Stimulated activated CD8-positive, alpha-beta memory T cell treated with anti-CD3 and anti-CD28 coated beads, Interleukin-4, amount 100 ng/mL, for 24 hours (primary cell): ENCODE measurements at places on chromosomes 1 and 21.

DNA sequence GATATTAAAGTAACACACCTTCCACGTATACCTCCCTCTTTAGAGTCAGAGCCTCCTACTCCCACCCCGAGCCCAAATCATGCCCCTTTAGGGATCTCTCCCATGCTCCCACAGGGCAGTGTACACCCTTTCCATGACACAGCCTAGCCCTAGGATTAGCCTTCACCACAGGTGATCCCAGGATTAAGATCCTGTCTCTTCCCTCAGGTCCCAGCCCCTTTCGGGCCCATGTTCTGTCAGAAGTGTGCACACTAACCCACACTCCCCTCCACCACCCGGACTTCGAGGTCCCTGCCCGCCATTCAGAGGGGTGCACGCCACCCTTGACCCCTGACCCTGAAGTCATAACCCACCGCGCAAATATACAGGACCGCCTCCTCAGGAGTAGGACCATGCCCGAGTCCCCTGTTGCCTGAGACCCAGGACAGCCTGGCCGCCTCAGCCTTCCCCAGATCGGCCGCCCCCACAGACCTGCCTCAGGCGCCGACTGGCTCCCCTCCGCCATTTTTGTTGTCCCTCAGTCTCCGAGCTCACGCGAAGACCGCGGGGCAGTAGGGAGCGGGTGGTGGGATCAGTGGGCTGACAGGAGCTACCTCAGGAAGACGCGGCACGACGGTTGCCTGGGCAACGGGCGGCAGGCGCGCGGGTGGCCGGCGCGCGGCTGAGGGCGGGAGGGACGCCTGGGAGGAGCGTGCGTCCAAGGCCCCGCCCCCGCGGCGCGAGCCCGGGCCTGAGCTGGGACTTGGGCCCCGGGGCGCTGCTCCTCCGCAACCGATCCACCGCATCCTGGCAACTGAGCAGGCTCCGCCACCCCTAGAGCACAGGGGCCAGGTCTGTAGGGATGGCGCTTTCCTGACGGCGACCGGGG, at the start of gene AGBL4:
AGBL4 (minus strand) TSS at position 663 of the 868 bp plus-strand sequence.
- no peak for DNase-seq

- no peak for DNase-seq
These were observed 22.6 kb downstream of the ST3GAL3 start for GRCh38 chr1:43729816-43730463.

GRCh38 chr1:17676387-17677060, 78.6 kb upstream of the ACTL8 start:
- no peak for DNase-seq

DNA sequence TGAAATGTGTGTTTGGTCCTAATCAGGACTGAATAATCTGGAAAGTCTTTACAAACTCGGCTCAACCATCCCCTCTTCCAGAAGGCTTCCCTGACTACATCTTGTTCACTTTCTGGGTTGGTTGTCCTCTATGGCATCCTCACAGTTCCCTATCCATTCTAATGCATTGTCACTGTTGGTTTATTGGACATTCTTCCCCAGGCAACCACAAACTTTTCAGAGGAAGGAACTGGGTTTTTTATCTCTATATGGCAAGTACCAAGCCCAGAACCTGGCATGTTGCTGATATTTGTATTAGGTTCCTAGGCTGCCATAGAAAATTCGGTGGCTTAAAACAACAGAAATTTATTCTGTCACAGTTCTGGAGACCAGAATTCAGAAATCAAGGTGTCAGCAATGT, 363.5 kb upstream of the ST6GALNAC5 start:
- DNase-seq, result no peak

DNA sequence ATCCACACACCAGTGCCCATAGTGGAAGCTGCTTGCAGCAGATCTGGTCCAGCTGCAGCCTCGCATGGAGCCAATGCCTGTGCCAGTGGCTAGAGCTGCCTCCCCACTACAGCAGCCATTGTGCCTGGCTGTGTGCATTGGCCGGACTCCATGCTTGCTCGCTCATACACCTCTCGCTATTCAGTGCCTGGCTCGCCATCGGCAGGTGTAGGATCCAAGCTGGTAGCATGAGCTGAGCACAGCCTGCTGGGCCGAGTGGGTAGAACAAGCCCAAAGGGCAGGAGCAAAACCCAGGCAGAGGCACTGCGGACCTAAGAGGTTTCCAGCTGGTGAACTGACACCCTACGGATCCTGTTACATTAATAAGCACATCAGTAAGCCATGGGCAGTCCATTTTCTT, 1184.1 kb downstream of the AMY1C start:
- DNase-seq, result no peak

DNA sequence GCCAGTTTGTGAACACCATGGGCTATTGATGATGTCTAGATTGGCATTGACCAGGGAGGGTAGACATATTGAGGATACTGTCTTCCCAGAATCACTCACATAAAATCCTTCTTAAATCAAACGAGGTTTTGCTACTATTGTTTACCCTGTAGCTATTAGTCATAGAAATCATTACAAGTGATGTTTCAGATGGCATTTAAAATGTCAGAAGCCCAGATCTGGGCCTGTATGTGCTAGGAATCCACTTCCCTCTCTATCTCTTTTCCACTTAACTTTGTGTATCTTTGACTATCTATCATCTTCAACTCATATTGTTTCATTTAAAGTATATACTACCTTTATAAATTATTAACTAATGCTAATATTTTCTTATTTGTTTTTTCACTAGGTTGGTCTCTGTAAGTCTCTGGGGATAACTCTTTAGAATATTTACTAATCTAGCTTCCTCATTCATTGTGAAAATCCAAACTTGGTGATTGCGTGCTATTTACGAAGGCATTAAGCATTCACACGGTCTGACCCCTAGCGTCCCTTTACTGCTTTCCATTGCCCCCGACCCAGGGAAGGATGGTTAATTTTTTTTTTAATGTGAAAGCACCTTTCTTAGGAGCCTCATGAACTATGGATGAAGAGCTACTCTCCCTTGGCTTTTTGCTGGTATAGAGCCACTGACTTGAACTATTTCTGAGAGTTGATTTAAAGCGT, 281.8 kb downstream of the GPATCH2 start:
- DNase-seq, result no peak

- DNase-seq, result no peak
These were observed 48.5 kb upstream of the ACOT11 start for GRCh38 chr1:54499360-54500106.

DNA sequence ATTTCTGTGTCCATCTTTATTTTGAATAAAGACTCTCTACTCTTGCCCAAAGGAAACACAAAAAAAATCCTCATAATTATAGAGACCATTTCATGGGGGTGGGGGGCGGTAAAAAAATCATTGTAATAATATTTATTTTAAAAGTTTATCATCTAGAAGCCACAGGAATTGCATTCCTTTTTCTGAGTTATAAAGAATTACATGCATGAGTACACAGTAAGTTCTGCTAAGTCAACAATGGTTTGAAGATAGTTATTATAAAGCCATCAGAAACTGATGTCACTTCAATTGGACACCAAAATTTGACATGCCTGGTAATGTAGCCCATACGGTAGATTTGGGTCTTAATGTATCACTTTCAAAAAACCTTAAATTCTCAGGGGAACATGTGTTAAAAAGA, 478.1 kb upstream of the NR5A2 start:
- DNase-seq, result no peak

DNA sequence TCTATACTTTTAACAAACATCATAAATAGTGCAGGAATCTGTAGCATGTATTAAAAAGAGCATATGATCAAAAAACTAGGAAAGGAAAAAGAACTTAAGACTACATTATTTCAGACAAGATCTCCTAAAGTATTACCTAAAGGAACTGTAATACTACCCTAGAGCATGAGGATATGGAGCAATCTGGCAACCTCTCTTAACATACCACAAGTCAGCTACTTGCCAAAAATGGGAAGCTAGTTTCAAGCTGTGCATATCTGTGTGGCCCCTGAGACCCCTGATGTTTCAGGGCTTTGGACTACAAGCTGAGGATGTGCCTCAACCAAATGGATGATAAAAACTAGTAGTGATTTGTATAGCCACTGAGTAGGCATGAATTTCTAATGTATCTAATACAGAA, 525.6 kb downstream of the PTBP2 start:
- DNase-seq, result no peak

DNA sequence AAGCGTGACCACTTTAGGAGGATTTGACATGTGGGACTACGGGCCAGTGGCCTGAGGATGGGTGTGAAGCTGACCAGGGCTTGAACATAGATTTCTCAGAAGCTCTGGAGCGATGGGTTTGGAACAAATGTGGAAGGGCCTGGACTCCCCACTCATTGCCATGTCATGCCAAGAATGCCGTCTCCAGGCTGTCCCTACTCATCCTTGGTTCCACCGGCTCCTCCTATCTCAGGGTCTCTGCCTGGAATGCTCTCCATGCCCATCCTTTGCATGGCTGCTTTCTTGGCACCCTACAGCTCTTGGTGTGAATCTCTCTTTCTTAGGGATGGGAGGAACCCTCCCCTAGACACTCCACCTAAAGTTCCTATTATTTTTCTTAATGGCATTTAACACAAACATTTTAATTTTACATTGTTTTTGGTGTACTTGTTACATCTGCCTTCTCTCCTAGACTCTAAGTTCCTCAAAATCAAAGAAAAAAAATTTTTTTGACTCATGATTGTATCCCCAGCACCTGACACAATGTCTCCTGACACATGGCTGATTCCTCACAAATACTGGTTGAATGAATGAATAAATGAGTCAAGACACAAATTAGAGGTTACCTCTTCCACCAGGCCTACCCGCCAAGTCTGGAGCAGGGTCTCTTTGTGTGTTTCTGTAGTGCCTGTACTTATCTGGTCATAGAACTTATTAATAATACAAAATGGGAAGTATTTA, 114.5 kb downstream of the OMA1 start:
- DNase-seq, result no peak

- DNase-seq, result no peak
These were observed 165.8 kb downstream of the AK5 start for GRCh38 chr1:77447669-77448068.

GRCh38 chr1:207417076-207417475, 37.1 kb upstream of the CR2 start:
- no peak for DNase-seq
